ENCODE measurements at places on chromosomes 1 and 21.

DNA sequence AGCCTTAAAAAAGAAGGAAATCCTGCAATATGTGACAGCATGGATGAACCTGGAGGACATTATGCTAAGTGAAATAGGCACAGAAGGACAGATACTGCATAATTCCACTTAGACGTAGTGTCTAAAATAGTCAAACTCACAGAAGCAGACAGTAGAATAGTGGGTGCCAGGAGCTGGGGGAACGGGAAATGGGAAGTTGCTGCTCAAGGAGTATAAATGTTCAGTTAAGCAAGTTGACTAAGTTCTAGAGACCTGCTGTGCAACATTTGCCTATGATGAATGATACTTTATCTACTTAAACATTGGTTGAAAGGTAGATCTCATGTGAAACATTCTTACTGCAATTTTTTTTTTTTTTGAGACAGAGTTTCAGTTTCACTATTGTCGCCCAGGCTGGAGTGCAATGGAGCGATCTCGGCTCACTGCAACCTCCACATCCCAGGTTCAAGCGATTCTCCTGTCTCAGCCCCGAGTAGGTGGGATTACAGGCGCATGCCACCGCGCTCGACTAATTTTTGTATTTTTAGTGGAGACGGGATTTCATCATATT lies 197.8 kb downstream of the HIVEP3 start:
- no peak for DNase-seq

- no peak for DNase-seq
These were observed 221.8 kb downstream of the CENPF start for GRCh38 chr1:214824763-214825162.

DNA sequence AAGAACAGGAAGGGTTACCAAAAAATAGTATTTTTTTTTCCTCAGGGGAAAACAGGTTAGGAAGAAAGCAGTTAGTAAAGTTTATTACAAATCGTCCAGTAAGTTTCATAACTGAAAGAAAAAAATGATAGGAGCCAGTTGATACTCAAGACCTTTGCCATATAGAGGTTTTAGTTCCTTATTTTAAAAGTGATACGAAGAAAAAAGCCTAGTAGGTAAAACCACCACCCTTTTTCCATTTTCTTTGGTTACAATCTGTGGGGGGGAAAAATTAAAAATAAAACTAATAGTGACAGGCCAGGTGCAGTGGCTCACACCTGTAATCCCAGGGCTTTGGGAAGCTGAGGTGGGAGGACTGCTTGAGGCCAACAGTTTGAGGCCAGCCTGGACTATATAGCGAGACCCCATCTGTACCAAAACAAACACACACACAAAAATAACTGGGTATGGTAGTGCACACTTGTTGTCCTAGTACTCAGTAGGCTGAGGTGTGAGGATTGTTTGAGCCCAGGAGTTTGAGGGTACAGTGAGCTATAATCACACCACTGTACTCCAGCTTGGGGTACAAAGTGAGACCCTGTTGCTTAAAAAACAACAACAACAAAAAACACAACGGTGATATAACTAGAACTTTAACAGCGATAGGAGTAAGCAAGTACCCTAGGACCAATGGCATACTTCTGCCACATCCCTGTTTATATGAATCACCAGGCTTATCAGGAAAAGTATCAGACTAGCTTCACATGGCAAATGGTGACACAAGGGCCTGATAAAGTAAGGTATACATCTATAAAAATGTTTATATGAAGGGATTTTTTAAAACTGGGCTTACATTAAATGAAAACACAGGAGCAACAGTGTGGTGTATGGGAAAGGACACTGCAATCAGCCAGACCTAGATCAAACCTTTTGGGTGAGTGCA lies 5.4 kb downstream of the TMEM59 start:
- DNase-seq: no peak

- peak; percentile 44 for DNase-seq
These were observed 113.7 kb upstream of the SLC35F3 start for GRCh38 chr1:233790662-233791371.

- DNase-seq: peak; percentile 39
These were observed 20.3 kb upstream of the TBX19 start for GRCh38 chr1:168260393-168260792.

- DNase-seq: no peak
These were observed 3.7 kb downstream of the NES start for GRCh38 chr1:156673387-156674121.

DNA sequence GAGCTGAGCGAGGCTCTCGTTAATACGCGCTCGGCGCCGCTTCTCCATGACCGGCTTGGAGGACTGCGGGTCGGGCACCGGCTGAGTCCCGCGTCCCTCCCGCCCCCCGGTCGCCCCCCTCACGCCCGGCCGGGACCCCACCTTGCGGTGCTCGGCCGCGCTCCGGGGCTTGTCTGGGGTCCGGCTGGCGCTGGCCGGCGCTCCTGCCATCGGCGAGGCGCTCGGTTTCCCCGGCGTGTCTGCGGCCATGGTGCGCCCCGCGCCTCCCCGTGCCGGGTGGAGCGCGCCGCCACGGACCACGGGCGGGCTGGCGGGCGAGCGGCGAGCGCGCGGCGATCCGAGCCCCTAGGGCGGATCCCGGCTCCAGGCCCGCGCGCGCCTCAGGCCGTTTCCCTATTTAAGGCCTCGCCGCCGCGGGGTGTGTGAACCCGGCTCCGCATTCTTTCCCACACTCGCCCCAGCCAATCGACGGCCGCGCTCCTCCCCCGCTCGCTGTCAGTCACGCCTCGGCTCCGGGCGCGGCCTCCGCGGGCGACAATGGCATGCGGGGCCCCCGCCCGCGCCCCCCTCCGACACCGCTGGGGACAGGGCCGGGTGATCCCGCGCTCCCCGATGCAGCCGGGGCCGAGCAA lies at the start of gene HES4:
TSS of gene HES4 (minus strand) at position 373 of the 632 bp plus-strand sequence. CDS start at position 249, 124 bp downstream.
- peak; percentile 88 for DNase-seq

GRCh38 chr1:116532671-116533428 lies 38.0 kb downstream of the CD58 start:
- no peak for DNase-seq

DNA sequence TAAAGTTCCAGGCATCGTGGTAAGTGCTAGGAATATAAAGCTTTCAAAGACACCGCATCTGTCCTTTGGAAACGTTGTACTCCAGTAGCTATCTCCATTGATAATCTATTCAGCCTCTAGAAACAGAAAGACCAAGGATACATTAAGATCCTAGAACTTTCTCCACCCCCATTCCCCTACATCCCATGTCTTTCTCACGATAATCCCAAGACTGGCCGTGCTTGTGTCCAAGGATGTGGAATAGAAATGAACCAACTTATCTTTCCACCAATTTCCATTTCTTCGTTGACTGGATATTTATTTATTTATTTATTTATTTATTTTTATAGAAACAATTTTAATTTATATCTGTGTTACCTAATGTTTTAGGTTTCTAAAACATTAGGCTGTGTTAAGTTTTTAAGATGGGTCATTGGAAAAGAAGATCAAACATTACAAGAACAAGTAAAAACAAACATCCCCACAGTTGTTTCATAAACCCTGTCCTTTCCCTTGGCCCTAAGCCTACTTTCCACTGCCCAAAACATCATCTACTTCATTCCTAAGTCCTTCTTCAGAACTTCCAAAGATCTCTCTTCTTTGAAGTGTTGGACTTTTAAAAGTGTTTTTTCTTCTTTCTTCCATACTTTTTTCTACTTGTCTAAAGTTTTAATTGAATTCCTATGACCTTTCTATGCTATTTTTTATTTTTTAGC lies 39.7 kb downstream of the LRRC8C start:
- no peak for DNase-seq

- DNase-seq: no peak
These were observed 30.3 kb downstream of the TSNAX start for GRCh38 chr1:231558708-231559185.

GRCh38 chr1:231546693-231547092 lies 18.2 kb downstream of the TSNAX start:
- DNase-seq: no peak

DNA sequence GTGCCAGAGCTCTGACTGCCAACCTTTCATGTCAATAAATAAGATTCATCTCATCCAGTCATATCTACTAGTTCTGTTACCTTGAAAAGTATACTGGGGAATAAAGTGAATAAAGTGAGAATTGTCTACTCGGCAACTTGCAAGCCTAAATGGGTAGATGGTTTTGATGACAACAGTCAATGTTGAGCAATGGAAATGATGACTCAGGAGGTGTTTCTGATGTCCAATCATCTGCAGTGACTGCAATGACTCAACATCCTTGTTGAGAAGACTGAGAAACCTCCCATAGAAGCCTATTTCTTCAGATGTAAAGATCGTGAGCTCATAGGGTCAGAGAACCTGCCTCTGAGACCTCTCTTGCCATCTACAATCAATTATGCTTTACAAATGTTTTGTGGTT lies 276.4 kb downstream of the SPATA17 start:
- no peak for DNase-seq

- DNase-seq: no peak
These were observed 3.5 kb downstream of the EPHX1 start for GRCh38 chr1:225813214-225813964.

DNA sequence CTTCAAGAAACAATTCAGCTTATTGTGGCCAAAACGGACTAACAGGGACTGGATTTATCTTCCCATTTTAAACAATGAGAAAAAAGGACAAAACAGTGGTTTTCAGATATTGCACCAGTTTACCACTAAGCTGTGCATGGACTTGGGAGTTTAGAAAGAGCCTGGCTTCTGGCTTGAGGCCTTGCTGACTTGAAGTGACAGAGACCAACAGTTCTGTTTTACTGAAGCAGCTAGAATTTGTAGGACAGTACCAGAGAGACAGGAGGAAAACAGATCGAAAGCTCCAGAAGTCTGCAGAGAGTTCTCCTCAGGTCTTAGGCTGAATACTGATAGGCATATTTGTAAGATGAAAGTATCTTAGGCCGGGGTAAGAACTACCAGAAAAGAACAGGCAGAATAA lies 20.5 kb downstream of the FCRL4 start:
- no peak for DNase-seq

DNA sequence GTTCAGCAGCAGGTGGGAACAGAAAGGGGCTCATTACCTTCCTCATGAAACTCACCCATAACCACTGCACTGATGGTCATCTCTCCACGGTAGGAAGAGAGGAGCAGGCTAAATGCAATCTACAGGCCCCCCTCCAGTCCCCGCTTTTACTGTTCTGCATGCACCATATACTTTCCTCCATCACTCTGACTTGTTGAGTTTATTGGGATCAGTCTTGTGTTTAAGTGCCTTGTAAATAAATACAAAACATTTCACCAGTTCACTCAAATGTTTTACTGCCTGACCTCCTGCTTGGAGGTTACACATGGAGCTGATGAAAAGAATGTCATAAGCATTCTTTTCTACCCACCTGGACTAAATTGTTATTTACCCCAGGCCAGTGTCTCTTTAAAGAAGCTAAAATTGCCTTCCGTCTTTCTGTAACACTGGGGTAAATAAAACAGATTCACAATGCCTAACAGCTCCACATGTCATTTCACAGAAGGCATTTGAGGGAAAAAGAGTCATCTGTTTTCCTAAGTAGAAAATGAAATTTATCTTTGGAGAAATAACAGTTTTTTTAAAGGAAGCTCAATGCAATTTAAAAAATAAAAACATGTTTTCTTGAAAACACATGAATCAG lies 30.7 kb downstream of the PTPN14 start:
- DNase-seq: no peak

- DNase-seq: no peak
These were observed 66.9 kb downstream of the RNF187 start for GRCh38 chr1:228554107-228554506.

GRCh38 chr1:7769673-7770412 lies 1.3 kb upstream of the VAMP3 start:
- DNase-seq: no peak

DNA sequence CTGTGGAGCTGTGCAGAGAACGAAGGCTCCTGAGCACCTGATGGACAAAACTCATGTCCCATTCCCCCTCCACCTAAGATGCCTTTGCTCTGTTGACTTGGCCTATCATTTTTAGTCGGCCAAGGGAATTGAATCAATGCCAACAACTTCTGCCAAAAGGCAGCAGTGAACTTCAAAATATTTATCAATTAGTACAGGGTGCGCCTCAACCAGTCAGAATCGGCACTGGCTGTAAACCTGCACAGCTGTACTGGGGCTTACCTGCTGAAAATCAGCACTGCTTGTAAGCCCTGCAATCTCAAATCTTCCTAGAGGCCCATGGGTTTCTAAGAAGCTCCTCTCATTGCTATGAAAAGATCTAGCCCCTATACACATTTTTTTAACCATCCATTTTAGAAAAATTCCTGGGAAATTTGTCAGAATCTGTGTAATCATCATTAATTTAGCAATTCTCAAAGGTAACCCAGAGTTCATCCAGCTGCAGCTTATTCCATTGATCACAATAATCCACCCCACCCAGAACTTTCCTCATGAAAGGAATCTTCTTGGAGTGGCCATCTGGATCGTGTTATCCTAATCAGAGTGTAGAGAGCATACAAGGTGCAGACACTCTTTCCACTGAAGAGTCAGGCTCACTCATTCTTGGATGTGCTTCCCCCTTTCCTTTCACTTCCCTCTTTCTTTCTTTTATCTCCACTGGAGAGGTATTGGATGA lies 40.2 kb downstream of the ADAMTS1 start:
- no peak for DNase-seq

All from left kidney (tissue), 8 donors.